ENCODE measurements at places on chromosomes 1 and 21. TPM values are rescaled to one million over a fixed set of nuclear protein-coding genes. Genes with fewer than 3 reads are reported as not detected.

GRCh38 chr1:18954270-18955071 is 2.0 kb downstream of the IFFO2 start:
- DNase-seq: peak; percentile 40
- peaks cover 9% of the 10 kb centered on the region for H3K27me3 ChIP-seq
- H3K4me1 ChIP-seq: peaks cover 52% of the 10 kb centered on the region
- H3K4me3 ChIP-seq: peak overlapping the region; percentile 57
- no peak overlapping the region for H3K27ac ChIP-seq

DNA sequence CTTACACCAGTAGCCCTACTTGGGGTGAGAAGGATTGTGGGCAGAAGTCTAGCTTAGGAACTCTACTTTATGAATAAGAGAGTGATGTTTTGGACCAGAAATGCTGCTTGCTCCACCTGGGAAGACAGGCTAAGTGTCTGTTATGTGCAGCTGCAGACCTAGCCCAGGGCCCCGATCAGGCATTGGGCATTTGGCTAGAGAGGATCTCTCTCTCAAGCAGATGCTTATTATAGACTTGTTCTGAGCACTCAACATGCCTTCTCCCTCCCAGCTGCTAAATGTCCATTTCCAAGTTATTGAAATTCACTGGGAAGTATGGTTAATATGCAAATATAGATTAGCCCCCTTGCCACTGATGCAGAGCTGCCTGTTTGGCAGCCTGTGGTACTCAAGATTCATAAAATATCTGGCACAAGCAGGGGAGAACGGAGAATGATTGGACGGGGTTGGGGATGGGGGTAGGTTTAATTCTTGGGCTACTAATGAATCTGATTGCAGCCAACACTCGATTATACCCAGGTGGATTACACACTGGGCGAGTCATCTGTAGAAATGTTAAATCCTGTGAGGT is 115.9 kb downstream of the KCND3 start:
- H3K4me1 ChIP-seq: peaks cover 5% of the 10 kb centered on the region
- no peak overlapping the region for H3K4me3 ChIP-seq
- no peak for DNase-seq
- peaks cover 6% of the 10 kb centered on the region for H3K27me3 ChIP-seq
- no peak overlapping the region for H3K27ac ChIP-seq

DNA sequence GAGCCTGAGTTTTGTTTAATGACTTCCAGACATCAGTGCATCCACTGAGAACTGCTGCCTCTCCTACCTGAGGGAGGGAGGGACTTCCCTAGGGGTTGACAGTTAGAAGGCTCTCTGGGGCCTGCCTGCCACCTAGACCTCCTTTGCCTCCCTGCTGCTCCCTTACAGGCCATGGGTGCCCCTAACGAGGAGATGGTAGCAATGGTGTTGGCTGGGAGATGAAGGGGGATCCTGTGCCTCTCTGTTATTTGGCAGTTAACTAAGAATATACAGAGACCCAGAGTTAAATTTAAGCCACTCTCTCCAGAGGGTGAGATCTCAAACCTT is 66.1 kb downstream of the UBE2U start:
- no peak for DNase-seq

DNA sequence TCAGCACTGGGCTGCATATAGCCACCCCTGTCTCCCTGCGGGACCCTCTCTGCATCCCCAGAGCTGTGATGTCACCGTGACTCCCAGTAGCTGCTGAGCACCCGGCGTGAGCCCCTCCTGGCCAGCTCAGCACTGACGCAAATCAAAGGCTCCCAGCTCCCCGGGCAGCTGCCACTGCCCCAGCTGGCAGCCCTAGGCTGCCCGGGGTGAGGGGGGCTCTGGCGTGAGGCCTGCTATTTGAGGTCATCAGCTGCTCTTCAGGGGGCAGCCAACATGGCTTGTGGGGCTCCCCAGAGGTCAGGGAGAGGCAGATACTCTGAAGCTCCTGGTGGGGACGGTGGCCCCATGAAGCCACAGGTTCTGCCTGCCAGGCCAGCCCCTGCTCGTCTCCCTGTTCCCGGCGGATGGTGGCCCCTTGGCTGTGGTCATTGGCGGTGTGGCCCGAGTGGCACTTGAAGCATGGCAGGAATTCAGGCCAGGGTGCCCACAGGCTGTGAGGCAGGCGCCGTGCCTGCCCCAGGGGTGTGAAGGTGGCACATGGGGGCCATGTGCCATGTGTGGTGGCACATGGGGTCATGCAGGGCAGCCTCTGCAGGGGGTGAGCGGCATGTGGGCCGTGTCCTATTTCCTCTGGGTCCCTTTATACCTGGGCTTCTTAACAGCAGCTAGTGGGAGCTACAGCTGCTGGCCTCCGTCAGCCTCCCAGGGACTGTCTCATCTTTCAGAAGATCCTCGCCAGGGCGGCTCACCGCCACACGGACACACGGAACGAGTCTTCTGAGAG is 85.4 kb downstream of the SIK1 start:
- H3K4me3 ChIP-seq: no peak overlapping the region
- DNase-seq: peak; percentile 82
- peak overlapping the region; percentile 91 for H3K27ac ChIP-seq
- H3K27me3 ChIP-seq: no peaks in the 10 kb centered on the region
- no peaks in the 10 kb centered on the region for H3K36me3 ChIP-seq
- H3K4me1 ChIP-seq: peaks cover 89% of the 10 kb centered on the region

- peaks cover 3% of the 10 kb centered on the region for H3K27me3 ChIP-seq
- H3K4me1 ChIP-seq: peaks cover 36% of the 10 kb centered on the region
- no peak overlapping the region for H3K4me3 ChIP-seq
- peaks cover 5% of the 10 kb centered on the region for H3K36me3 ChIP-seq
- peak; percentile 62 for DNase-seq
Measured at GRCh38 chr1:154813300-154813816, 56.7 kb downstream of the KCNN3 start.

GRCh38 chr1:205340676-205341075 is 16.0 kb downstream of the KLHDC8A start:
- no peak overlapping the region for H3K27ac ChIP-seq
- no peaks in the 10 kb centered on the region for H3K36me3 ChIP-seq
- H3K4me1 ChIP-seq: peaks cover 9% of the 10 kb centered on the region
- H3K4me3 ChIP-seq: no peak overlapping the region

GRCh38 chr21:29550205-29550604 is 251.5 kb downstream of the BACH1 start:
- H3K4me3 ChIP-seq: no peak overlapping the region
- H3K27me3 ChIP-seq: no peaks in the 10 kb centered on the region
- H3K27ac ChIP-seq: no peak overlapping the region
- DNase-seq: no peak
- no peaks in the 10 kb centered on the region for H3K4me1 ChIP-seq
- H3K36me3 ChIP-seq: no peaks in the 10 kb centered on the region

CELA3B gene
- total RNA-seq: not detected

MEF2D gene
- total RNA-seq: 16.8 TPM

PLA2G2F gene
- not detected for total RNA-seq

CD52 gene
- total RNA-seq: 1.7 TPM

NHLH1 gene
- total RNA-seq: 0.04 TPM

ACKR1 gene
- total RNA-seq: 2.7 TPM

Data from muscle of leg (tissue), 16 donors.